ENCODE measurements at places on chromosomes 5 and 9.

DNA sequence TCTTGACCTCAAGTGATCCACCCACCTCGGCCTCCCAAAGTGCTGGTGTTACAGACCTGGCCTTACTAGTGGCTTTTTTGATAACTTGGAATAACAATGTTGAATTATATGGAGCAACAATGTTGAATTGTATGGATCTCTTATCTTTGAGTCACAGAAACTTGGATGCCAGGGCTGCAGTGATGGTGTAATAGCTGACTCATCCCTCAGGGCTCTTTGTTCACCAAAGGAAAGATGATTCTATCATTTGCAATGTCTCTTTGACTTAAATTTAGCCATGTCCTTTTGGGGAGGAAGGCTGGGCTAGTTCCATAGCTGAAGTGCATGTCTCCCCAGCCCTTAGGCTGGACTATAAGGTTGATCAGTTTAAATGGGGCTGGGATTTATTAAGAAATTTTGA lies 172.3 kb downstream of the PDZD2 start:
- DNase-seq, result peak; percentile 78

GRCh38 chr9:122287214-122287720 lies 22.6 kb downstream of the MRRF start:
- no peak for DNase-seq

DNA sequence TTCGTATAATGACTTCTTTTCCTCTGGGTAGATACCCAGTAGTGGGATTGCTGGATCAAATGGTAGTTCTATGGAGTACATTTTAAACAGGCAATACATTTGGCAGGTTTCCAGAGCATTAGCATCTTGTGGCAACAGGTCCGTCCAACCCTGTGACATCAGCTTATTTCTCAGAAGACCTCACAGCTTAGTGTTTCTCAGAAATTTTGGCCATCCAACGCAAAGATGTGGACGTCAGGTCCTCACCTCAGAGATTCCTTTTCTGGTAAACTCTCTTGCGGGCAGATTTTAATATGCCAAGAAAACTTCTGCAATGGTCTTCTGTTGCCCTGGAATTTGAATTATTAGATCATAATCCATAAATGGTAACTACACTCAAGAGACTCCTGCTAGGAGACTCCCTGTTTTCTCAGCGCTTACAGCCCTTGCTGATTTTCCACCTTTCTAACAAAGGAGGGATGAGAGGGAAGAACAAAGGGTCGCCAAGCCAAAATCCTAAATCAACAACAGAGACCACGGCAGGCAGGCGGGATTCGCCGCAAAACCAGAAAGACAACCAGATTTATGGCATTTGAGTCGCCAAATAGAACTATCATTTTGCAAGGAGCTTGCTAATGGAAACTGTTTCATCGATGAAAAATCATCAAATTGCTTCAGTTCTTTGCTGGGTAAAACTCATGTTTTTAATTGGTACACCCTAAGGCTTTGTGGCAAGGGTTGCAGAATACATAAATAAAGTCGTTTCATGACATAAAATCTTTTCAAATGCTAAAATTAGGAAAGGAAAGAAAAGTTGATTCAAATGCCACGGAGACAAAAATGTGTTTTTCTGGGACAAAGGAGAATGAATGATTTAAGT lies 34.1 kb upstream of the PLPP1 start:
- DNase-seq, result peak; percentile 72

DNA sequence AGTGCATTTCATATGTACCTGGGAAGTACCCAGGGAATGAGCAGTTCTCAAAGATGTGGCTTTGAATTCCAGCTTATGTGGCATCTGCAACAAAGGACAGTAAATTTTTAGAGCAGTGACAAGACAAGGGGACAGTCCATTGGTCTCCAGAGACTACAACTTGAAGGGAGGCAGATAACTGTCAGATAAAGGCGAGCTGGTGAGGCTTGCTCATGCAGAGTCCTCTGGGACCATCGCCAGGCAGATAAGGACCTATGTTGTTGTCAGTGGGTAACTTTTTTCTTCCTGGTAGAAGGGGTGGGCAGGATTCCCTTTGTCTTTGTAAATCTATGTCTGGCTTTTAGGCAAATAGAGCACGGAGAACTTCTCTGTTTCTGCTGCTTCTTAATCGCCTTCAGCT lies 120.2 kb downstream of the ICE1 start:
- DNase-seq, result peak; percentile 1

DNA sequence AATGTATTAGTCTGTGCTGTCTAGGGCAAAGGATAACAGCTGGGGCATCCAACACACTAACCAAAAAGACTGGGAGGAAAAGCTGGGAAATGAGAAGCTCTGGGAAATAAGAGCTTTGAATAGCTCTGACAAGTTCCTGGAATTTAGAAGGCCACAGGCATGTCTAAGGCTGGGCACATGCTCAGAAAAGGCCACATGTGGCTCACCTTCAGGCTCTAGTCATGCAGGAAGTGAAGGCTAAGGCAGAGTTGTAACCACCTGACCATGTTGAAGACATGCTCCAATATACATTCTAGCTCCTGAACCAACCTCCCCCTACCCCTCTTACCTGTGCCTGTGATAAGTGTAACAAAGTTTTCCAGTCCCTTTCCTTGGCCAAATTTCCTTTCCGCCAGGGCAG lies 31.7 kb downstream of the CLTA start:
- no peak for DNase-seq

DNA sequence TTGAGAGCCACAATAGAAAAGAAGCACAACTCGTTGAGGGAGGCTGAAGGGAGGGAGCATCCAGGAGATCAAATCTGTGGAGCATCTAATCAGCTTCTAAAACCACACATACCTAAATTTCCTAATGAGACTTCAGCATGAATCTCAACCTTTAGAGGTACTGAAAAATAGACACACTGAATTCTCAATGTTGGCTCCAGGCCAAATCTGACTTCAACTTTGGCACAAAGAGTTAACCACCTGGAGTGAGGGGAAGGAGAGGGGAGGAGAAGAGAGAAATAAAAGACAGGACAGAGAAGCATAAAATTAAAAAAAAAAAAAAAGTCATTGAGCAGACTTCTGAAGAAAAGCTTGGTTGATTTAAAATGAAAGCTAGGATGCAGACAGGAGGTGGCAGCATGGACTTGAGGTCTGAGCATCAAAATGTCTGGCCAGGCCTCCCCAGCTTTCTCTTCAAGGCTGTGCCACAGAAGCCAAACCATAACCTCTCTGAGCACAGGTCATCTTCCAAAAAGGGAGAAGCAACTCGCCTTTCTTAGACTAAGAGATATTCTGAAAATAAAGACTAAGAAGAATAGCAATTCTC lies 205.6 kb downstream of the DENND1A start:
- DNase-seq, result no peak

- DNase-seq, result no peak
Observed at GRCh38 chr9:130994135-130995085, 14.6 kb upstream of the LAMC3 start.

DNA sequence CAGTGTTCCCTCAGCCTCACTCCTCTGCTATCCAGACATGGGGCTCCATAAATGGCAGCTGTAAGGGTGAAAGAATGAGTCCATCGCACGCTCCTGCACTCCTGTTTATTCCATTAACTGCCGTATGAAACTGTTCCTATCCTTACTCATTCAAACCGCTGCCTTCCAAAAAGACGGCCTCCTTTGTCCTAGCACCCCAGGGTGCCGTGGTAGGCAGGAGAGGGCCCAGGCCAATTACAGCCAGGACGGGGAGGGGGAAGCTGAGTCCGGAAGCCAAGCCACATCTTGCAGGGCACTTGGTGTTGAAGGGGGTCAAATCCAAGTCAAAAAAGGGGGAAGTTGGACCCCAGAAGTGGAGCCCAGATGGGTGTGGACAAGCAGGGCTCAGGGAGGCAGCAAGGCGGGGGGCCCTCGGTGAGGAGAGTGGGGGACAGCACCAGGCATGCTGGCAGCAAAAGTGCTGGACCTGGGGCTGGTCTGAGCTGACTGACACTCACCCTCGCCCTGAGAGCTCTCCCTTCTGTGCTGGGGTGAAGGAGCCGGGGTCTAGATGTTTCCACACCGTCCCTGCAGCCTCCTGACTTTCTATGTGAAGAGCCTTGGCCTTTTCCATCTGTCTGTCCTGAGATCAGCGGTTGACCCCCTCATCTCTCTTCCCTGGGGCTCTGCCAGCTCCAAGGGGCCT lies 63.3 kb downstream of the COL23A1 start:
- DNase-seq, result no peak

DNA sequence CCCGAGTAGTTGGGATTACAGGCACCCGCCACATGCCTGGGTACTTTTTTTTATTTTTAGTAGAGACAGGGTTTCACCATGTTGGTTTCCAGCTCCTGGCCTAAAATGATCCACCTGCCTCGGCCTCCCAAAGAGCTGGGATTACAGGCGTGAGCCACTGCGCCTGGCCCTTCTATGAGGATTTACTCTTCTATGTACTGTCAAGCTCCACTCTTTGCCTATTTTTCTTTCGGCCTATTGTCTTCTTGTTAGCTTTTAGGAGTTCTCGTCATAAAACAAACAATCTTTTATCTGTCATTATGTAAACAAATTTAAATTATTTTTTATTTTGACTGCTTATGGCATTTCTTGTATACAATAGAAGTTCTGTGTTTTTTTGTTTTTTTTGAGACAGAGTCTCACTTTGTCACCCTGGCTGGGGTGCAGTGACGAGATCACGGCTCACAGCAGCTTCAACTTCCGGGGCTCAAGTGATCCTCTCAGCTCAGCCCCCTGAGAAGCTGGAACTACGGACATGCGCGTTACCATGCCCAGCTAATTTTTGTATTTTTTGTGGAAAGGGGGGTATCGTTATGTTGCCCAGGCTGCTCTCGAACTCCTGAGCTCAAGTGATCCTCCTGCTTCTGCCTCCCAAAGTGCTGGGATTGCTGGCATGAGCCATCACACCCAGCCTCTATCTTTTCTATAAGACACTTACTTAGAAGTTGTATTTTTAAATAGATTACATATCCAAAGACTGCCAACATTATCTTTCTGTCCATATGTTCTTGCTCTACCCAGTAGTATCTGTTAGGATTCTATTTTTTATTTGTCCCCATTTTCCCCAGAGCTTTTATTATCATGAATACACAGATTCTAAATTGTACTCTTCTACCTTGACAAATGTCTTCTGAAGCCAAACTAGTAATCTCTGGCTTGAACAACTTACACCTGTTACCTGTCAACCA lies 29.2 kb downstream of the CSNK1A1 start:
- DNase-seq, result peak; percentile 63

DNA sequence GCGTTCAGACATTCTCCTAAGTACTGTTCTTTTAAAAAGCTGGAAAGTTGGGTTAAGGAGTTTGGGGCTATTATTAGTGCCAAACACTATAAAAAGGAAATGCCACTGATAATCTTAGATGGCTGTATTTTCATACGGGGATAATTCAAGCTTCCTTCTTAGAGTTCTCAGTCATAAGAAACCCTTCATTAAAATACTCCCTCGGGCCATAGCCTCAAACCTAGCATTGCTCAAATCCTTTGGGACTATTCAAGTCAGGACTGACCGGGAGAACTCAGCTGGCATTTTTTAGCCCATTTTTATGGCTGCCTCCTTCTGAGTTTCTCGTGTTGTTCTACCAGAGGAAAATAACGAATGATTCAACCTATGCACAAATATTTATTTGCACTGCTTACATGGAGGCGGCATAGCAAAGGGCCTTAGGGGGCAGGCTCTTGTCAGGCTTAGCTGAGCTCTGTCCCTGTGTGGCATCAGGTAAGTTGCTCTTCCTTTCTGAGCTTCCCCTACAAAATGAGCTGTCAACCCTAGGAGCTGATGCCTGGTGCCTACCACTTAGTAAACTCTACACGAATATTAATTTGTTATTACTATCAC lies 33.5 kb upstream of the ADAM19 start:
- DNase-seq, result no peak

DNA sequence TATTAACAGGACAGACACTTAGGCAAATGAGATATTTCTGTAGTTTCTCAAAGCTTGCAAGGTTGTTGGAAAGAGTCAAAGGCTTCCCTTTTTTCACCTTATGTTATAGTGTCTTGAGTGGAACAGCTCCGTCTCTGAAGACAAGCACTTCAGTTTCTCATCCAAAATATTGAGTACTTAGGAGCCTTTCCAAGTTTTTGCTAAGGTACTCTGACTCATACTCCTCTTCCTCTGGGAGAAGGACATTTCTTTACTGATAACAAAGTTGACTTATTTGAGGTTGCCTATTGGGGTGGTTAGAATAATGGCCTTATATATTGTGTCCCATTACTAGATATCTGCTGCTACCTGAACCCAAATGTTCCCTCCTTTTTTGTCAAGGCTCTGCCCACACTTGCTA lies 869.6 kb downstream of the MAT2B start:
- no peak for DNase-seq

DNA sequence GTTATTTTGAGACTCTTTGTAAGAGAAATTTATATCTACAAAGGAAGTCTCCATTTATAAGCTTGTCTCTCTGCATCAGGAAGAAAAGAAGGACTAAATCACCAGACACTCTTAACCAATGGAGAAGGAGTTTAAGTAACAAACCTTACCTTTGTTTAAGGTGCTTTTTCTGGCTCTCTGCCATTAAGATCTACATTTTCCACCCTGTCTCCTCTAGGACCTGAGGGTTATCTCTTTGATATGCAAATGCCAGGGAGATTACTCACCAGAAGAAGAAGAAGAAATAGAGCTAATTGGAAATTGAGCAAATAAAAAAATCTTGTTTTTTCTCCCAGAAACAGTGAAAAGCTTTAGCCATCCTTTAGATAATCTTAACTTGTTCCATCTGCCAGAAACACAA lies 60.9 kb downstream of the CDKN2A start:
- no peak for DNase-seq

- DNase-seq, result peak; percentile 69
Observed at GRCh38 chr5:132369474-132370180, at the start of gene SLC22A5. SLC22A5 (plus strand) TSS chr5:132369710; CDS start chr5:132369973, 263 bp downstream.

DNA sequence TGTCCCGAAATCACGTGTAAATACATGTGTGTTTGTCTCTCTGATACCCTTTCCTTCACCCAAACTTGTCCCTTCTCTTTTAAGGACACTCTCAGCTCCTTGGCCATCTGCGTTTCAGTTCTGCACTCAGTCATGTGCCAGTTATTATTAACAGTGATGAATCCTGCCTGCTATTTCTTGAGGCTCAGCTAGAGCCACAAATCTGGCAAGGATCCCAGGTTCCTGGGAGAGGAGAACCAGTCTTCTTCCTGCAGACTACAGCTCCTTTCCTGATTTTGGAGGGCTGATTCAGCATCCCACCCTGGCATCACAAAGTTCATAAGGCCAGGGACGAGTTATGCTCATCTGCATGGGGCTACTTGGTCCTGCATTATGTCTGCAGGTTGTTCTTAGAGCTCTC lies 5.6 kb downstream of the MAMDC2 start:
- DNase-seq, result no peak
